ENCODE measurements at places on chromosomes 6 and 20.

DNA sequence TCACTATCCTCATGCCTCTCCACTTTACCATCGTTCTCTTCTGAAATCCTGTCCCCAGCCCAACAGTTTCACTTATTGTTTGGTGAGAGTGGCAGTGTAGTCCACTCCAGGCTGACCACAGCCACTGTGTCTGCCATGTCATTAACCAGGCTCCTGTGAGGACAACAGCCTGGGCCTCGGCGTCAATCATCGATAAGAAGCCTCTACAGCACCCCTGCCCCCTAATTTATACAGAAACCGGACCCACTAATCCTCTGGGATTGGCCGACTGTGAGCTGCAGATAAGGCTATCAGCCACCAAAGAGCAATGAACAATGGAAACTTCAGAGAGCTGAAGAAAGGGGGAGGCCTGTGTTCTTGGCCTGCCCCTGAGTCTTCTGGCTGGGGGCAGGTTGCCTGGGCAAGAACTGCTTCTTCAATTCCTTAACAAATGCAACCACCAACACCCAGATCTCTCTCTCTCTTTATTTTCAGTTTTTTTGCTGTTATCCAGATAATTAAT lies 3.4 kb downstream of the EGFL8 start:
- no peak for ATAC-seq

- no peak for ATAC-seq
Measured at GRCh38 chr20:62773845-62774714, 22.2 kb upstream of the MRGBP start.

DNA sequence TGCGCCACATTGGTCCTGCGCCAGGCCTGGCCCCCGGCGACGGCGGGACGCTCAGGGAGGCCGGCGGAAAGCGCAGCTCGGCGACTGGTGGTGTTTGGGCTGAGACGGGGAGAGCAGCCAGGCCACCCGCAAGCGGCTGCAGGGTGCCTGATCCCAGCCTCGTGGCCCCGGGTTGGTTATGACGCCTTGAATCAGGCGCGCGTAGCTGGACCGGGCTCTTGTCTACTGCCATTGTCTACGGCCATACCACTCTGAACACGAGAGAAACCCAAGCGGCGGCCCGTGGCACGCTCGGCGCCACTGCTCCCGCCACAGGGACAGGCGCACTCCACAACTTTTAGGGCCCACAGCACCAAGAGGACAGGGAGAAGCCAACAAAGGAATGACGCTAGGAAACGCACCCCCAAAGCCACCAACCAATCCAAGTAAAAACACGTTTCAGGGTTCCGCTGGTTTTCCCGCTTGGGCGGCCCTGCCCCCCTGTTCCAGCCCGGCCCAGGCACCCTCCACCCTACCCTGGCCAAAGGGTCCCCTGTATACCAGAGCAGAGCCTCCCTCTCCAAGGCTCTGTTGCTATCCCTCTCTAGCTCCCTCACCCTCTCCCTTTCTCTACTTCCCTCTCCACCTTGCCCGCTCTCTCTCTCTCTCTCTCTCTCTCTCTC lies 1849.3 kb upstream of the DEFB115 start:
- ATAC-seq = no peak

GRCh38 chr6:138025528-138025978 lies 81.7 kb downstream of the PERP start:
- no peak for ATAC-seq

DNA sequence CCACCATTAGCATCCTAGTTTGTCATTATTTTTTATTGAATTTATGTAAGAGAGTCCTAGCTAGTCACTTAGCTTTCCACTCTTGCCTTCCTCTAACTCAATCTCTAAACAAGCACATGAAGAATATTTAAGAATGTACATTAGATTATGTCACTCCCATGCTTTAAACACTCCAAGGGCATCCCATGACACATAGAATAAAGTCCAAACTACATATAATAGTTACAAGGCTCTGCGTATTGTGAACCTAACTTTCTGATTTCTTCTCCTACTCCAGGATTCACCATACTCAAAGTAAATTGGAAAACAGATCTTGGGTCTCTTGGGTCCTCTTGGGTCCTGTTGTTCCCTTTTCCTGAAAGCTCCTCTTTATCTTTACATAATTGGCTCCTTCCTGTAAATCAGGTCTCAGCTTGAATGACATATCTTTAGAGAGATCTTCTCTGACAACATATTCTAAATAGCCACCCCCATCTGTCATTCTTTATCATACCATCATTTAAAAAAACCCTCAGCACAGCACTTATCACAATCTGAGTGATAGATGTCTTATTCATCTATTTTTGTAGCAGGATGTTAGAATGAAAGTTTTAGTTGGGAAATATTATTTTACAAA lies 1042.4 kb upstream of the FLRT3 start:
- ATAC-seq = no peak

DNA sequence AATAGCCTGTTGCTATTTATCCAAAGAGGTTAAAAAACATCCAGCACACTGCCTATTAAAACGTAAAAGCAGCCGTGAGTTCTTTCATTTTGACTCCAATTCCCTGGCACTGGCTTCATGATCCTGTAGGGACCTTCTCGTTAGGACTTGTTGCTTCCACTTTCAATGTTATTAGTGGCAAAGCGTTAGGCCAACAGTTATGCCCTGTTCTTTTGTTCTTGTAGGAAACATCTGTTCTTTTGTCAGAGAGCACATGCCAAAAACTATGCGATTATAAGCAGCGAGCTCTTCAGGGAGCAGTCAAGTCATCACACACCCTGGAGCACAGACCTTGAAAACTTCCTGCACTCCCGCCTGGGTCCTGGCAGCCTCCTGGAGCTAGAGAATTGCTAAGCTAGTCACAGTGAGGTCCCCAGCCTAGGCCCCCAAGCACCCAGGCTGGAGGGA lies 609.5 kb upstream of the ARID1B start:
- ATAC-seq = peak; percentile 2

GRCh38 chr6:148273962-148274752 lies 68.5 kb upstream of the SASH1 start:
- ATAC-seq = no peak

DNA sequence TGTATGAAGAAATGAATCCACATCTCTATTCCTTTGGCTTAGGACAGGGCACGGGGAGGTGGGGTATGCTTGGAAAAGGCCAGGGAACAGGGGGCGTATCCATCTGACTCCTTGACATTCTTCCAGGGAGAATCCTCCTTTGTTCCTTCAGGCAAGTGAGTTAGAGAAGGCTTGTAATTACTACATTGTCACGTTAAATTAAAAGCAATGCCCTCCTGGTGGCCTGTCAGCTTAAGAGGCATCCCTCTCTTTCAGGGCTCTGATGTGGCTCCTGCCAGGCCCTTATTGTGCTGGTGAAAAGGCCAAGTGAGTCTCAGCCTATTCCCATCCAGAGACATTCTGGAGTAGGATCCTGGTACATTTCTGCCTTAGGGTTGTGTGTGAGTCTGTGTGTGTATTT lies 128.3 kb downstream of the FOXA2 start:
- no peak for ATAC-seq

GRCh38 chr20:39700528-39700927 lies 738.4 kb downstream of the DHX35 start:
- ATAC-seq = no peak

- ATAC-seq = peak; percentile 54
Measured at GRCh38 chr6:140316966-140317365, 942.5 kb upstream of the CITED2 start.
